ENCODE measurements at places on chromosomes 4 and X. TPM values are rescaled to one million over a fixed set of nuclear protein-coding genes. Genes with fewer than 3 reads are reported as not detected.
A peak's percentile ranks its signal among the peaks of the same experiment; 100 is the strongest.

STPG2 gene
- 0.48 TPM for total RNA-seq

STARD8 gene
- 7.8 TPM for total RNA-seq

FRMPD3 gene
- total RNA-seq: 6.5 TPM

TEX13C gene
- not detected for total RNA-seq

RAB33B gene
- total RNA-seq: 9.7 TPM

GRCh38 chrX:73563738-73564068 is 706 bp downstream of the CHIC1 start:
- peak overlapping the region; percentile 60 for H3K4me3 ChIP-seq
- no peak for DNase-seq
- H3K27ac ChIP-seq: no peak overlapping the region
- H3K27me3 ChIP-seq: no peaks in the 10 kb centered on the region

DNA sequence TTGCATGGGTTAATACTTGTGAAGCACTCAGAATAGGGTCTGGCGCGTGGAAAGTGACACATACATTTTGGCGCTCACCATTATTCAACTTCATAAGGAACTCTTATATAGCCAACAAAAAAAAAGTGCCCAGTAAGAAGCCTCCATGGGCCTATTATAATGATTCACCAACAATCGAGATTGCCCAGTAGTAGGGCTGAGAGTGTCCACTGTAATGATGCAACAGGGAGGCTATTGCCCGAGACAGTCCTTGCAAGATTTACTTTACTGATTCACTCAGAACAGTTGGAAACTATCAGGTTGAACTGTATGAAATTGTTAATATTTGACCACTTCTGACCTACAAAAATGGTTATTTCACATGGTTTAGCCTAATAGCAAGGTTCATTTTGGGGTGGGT is 86.0 kb downstream of the PJA1 start:
- peaks cover 4% of the 10 kb centered on the region for H3K4me1 ChIP-seq
- H3K27me3 ChIP-seq: no peaks in the 10 kb centered on the region
- H3K27ac ChIP-seq: no peak overlapping the region
- no peaks in the 10 kb centered on the region for H3K36me3 ChIP-seq
- no peak for DNase-seq

DNA sequence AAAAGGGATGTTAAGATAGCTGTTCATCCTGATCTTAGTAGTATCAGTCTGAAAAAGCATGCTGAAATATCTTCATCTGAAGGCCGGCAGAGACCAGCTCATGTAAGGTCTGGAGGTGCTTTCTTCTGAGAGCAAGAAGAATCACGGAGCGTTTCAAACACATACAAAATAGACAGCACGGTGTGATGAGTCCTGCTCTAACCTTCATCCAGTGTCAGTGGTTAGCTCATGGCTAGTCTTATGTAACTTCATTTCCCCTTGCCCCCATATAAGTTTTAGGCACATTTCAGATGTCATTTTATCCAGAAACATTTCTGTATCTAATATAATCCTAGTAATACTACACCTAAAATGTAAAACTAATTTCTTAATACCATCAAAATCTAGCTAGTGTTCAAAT is 27.8 kb downstream of the ADD1 start:
- no peak overlapping the region for H3K4me3 ChIP-seq
- H3K36me3 ChIP-seq: no peaks in the 10 kb centered on the region
- no peak for DNase-seq
- no peaks in the 10 kb centered on the region for H3K27me3 ChIP-seq
- peaks cover 34% of the 10 kb centered on the region for H3K4me1 ChIP-seq

DNA sequence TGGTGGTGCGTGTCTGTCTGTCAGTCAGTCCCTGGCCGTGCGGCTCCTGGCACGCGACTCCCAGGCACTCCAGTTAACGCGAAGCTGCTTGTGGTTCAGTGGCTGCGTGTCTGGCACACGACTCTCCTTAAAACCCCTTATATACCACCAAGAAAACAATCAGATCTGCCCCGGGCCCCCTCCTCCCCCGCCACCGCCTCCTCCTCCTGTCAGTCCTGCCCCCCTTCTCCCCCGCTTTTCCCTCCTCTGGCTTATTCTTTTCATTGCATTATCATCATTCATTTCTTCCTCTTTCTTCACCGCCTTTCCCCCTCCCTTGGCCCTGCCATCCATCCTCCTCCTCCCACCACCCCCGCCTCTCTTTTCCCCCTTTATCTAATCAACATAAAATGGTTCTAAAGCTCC is at the start of gene NEUROG2:
NEUROG2 (minus strand) TSS at position 115 of the 405 bp plus-strand sequence. CDS start 705 bp downstream, outside the sequence.
- H3K27me3 ChIP-seq: peaks cover 6% of the 10 kb centered on the region
- peaks cover 8% of the 10 kb centered on the region for H3K4me1 ChIP-seq
- peak within 1 kb of the TSS; percentile 26 for H3K4me3 ChIP-seq
- H3K27ac ChIP-seq: no peak within 1 kb of the TSS
- DNase-seq: peak; percentile 15

DNA sequence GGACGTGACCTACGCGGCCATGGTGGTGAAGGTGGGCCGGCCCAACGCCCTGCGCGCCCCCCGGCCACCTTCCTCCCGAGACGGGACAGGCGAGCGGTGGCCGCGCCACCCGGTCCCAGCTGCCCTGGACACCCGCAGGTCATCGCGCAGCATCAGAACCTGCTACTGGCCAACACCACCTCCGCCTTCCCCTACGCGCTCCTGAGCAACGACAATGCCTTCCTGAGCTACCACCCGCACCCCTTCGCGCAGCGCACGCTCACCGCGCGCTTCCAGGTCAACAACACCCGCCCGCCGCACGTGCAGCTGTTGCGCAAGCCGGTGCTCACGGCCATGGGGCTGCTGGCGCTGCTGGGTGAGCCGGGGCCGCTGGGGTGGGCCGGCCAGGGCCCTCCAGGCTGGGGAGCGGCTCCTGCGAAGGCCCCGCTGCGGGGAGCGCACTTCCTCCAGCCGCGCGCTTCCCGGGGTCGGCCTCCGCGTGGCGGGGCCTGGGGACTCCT is 9.0 kb upstream of the SLC26A1 start:
- no peaks in the 10 kb centered on the region for H3K36me3 ChIP-seq
- H3K27ac ChIP-seq: no peak overlapping the region
- DNase-seq: peak; percentile 79
- H3K4me1 ChIP-seq: peaks cover 13% of the 10 kb centered on the region

GRCh38 chr4:184288451-184289178 is 70.9 kb upstream of the ENPP6 start:
- H3K27ac ChIP-seq: peak overlapping the region; percentile 57
- H3K27me3 ChIP-seq: no peaks in the 10 kb centered on the region
- no peak overlapping the region for H3K4me3 ChIP-seq
- no peak for DNase-seq
- no peaks in the 10 kb centered on the region for H3K36me3 ChIP-seq

DNA sequence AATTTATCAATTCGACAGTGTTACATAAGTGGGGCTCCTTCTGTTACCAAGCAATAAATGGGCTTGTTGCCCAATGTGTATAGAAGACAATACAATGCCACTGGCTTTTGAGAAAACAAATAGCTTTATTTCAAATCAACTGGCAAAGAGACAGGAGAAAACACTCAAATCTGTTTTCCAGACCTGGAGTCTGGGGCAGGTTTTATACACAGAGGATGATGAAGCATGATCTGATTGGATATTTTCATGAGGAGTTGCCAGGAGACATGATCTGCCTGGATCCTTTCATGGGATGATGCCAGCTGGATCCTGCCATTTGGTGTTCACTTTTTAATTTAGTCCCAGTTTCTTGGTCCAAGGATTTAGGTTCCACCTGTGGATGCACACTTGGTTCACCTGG is 287.9 kb downstream of the CXXC4 start:
- H3K36me3 ChIP-seq: no peaks in the 10 kb centered on the region
- no peak overlapping the region for H3K4me3 ChIP-seq
- H3K27me3 ChIP-seq: peaks cover 3% of the 10 kb centered on the region
- H3K27ac ChIP-seq: no peak overlapping the region

DNA sequence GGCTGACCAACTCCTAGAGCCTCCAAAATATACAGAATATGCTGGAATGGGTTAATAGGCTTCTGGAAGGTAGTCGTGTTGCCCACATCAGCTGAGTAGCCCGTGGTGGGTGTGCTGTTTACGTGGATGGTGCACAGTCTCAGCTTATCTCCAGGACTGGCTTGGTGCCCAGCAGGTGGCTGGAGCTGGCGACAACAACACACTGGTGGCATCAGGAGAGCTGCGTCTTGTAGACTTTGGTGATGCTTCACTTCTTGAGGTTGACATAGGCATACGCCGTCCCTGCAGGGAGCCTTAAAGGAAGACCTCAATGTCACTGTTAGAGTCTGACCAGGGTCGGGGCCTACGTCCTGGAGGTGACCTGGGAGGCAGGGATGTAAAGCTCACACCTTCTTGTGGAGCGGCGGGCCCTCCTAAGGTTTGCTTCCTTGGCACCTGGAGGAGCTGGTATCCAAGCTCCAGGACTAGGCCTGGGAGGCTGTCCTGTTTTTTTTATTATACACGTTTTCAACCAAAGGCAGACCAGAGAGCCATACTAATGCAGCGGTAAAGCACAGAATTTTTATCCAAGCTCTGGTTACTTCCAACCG is 26.5 kb upstream of the RBMX start:
- no peak overlapping the region for H3K4me3 ChIP-seq
- H3K36me3 ChIP-seq: no peaks in the 10 kb centered on the region
- H3K4me1 ChIP-seq: no peaks in the 10 kb centered on the region
- H3K27ac ChIP-seq: no peak overlapping the region
- H3K27me3 ChIP-seq: no peaks in the 10 kb centered on the region
- no peak for DNase-seq

GRCh38 chr4:136818811-136819330 is 713.4 kb downstream of the PCDH18 start:
- H3K36me3 ChIP-seq: no peaks in the 10 kb centered on the region
- H3K27ac ChIP-seq: no peak overlapping the region
- H3K27me3 ChIP-seq: no peaks in the 10 kb centered on the region
- no peaks in the 10 kb centered on the region for H3K4me1 ChIP-seq
- H3K4me3 ChIP-seq: no peak overlapping the region

- H3K36me3 ChIP-seq: no peaks in the 10 kb centered on the region
- H3K27ac ChIP-seq: no peak overlapping the region
- no peaks in the 10 kb centered on the region for H3K4me1 ChIP-seq
- no peak for DNase-seq
- H3K4me3 ChIP-seq: no peak overlapping the region
Measured at GRCh38 chr4:56195025-56195424, 192.3 kb downstream of the AASDH start.

GRCh38 chrX:118717678-118718391 is 9.6 kb upstream of the IL13RA1 start:
- no peak overlapping the region for H3K27ac ChIP-seq
- H3K36me3 ChIP-seq: no peaks in the 10 kb centered on the region
- H3K4me1 ChIP-seq: no peaks in the 10 kb centered on the region
- no peak overlapping the region for H3K4me3 ChIP-seq
- no peaks in the 10 kb centered on the region for H3K27me3 ChIP-seq

DNA sequence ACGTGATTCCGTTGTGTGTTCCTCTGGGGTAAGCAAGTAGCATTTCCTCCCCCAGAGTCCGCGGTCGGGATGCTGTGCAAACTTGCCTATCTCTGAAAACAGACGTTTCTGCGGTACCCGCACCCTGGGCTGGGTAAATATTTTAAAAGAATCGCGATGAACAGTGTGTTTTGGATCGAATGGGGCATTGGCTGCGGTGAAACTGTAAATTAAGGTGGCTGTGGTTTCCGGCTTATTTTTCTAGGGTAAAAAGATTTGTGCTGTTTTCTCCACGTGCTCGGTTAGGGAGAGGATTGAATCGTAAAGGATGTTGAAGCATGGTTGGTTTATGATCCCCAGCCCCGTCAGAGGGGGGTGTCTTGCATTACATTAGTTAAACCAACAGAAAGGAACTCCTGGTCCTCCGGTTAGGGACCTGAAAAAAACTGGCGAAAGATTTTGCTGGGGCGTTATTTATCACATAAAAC is 1.2 kb downstream of the HHIP start:
- no peak for DNase-seq
- no peaks in the 10 kb centered on the region for H3K27me3 ChIP-seq
- no peak overlapping the region for H3K4me3 ChIP-seq
- no peaks in the 10 kb centered on the region for H3K36me3 ChIP-seq

DNA sequence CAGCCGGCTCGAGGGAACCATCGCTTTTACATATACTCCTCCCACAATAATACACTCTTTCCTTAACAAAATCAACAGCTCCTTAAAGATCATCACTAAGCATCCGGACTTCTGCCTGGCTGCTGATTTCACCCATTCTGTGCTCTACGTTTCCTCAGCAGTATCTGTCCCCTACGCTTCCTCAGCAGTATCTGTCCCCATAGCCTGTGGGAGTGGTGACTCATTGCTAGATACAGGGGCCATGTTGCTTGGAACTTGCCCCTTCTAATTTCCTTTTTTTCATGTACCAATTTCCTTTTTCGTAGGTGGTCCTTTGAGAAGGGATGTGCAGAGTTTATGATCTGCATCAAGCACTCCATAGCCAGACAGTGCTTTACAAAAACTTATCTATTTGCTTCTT is 18.6 kb downstream of the MAP3K15 start:
- H3K4me3 ChIP-seq: no peak overlapping the region
- H3K36me3 ChIP-seq: no peaks in the 10 kb centered on the region
- no peaks in the 10 kb centered on the region for H3K4me1 ChIP-seq
- DNase-seq: no peak
- H3K27me3 ChIP-seq: no peaks in the 10 kb centered on the region

GRCh38 chr4:142696334-142697122 is 149.6 kb downstream of the INPP4B start:
- H3K4me3 ChIP-seq: no peak overlapping the region
- no peak for DNase-seq
- no peaks in the 10 kb centered on the region for H3K36me3 ChIP-seq

- no peaks in the 10 kb centered on the region for H3K36me3 ChIP-seq
- H3K27ac ChIP-seq: no peak overlapping the region
- H3K4me1 ChIP-seq: no peaks in the 10 kb centered on the region
- no peaks in the 10 kb centered on the region for H3K27me3 ChIP-seq
- DNase-seq: no peak
Measured at GRCh38 chr4:130028552-130028951, 932.6 kb downstream of the C4orf33 start.

GRCh38 chr4:176758323-176758722 is 34.4 kb downstream of the VEGFC start:
- no peaks in the 10 kb centered on the region for H3K27me3 ChIP-seq
- no peak overlapping the region for H3K4me3 ChIP-seq
- peaks cover 2% of the 10 kb centered on the region for H3K4me1 ChIP-seq
- no peak overlapping the region for H3K27ac ChIP-seq
- H3K36me3 ChIP-seq: no peaks in the 10 kb centered on the region

- no peaks in the 10 kb centered on the region for H3K27me3 ChIP-seq
- H3K36me3 ChIP-seq: no peaks in the 10 kb centered on the region
- H3K27ac ChIP-seq: no peak overlapping the region
- no peaks in the 10 kb centered on the region for H3K4me1 ChIP-seq
- DNase-seq: no peak
Measured at GRCh38 chrX:148441387-148441786, 59.0 kb upstream of the AFF2 start.

DNA sequence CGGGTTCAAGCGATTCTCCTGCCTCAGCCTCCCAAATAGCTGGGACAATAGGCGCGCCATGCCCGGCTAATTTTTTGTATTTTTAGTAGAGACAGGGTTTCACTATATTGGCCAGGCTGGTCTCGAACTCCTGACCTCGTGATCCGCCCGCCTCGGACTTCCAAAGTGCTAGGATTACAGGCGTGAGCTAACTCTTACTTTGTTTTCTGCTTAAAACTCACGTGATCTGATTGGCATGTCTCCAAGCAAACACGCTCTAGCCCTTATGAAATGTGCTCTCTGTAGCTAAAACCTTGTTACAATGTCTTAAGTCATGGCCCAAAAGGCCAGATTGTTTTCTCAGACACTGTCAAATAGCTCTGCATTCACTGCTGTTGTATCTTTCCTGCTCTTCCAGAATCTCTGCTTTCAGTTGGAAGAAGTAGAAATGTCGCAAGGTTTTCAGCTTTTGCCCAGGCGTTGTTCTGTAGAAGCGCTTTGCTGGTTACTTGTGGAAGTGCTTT is 39.7 kb upstream of the OGT start:
- no peaks in the 10 kb centered on the region for H3K27me3 ChIP-seq
- no peaks in the 10 kb centered on the region for H3K4me1 ChIP-seq
- peak; percentile 55 for DNase-seq
